CD4-positive, alpha-beta T cell treated with Interleukin-10 for 1 hour (primary cell): ENCODE measurements at places on chromosomes 1 and 21.

GRCh38 chr1:217012659-217013058, 289.4 kb upstream of the ESRRG start:
- no peak for DNase-seq

- no peak for DNase-seq
These were observed 140.4 kb downstream of the COL24A1 start for GRCh38 chr1:86016076-86016759.

DNA sequence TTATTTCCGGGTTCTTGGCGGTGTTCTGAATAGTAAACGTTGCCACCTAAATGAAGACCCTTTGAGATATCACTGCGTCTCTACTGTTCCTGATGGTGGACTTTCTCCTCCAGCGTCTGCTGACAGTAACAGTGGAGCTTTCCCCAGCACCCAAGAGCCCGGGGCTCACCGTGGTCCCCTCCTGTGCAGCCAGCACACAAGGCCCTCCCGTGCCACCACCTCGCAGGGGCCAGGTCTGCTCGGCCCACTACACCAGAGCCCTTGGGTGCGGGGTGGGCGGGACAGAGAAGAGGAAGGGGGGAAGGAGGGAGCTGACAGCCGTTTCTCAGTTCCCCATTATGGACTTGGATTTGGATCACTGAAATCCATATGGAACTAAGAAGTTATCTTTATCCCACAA, 61.2 kb upstream of the TRAPPC10 start:
- no peak for DNase-seq

GRCh38 chr21:31194510-31195293, 149.4 kb downstream of the TIAM1 start:
- DNase-seq: no peak

GRCh38 chr21:15564907-15565306, 164.9 kb upstream of the USP25 start:
- no peak for DNase-seq

DNA sequence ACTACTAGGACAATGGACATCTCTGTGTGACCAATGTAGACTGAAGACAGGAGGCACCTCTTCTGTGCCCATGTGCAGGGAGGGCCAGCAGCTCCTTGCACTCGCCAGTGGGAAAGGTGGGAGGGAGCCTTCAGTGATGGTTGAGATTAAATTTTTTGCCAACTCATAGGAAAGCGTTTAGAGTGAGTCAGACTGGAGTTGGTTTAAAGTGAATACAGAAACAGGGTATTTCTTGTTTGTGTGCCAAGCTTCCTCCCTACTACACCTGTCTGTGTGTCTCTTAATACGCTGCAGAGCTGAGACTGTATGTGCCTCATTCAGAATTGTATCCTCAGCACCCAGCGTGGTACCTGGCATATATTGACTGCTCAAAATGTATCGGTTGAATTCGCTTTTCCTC, 13.5 kb upstream of the COL16A1 start:
- no peak for DNase-seq

GRCh38 chr1:186987769-186988168, 159.0 kb downstream of the PLA2G4A start:
- DNase-seq: no peak
